NCI-H1092 treated with DMSO at 0.1 percent for 48 hours (cell line): ENCODE measurements at places on chromosomes 2 and 18.
A peak's percentile ranks its signal among the peaks of the same experiment; 100 is the strongest.

- DNase-seq, result no peak
Measured at GRCh38 chr2:124193706-124194105, 168.6 kb downstream of the CNTNAP5 start.

DNA sequence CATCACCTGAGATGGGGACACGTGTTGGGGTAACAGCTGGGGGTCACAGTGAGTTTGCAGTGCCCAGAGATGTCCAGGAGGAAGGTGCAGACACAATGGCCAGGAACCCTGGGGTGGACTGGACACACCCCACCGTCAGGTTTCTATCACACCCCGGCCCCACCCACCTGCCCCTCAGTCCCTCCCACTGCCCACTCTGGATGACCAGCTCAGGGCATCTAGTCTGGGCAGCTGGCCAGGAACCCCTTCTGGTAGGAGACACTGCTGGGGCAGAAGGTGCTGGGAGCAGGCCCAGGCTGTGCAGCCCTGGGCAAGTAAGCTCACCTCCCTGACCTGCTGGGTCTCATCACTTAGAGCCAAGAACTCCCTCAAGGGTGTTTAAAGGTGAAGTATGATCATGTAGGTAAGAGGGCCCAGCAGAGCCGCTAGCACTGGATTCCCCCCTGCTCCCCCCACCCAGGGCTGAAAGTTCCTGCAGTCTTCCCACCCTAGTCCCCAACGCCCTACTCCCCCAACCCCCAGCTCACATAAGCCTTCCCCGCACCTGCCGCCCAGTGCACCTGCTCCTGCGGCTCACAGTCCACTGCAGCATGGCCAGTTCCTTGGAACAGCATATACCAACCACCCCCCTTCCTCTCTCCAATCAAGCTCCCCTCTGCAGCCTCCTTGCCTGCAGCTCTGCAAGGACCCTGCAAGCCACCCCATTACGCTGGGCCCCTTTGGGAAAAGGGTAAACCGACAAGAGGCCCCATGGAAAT is 17.3 kb downstream of the BIN1 start:
- no peak for DNase-seq

DNA sequence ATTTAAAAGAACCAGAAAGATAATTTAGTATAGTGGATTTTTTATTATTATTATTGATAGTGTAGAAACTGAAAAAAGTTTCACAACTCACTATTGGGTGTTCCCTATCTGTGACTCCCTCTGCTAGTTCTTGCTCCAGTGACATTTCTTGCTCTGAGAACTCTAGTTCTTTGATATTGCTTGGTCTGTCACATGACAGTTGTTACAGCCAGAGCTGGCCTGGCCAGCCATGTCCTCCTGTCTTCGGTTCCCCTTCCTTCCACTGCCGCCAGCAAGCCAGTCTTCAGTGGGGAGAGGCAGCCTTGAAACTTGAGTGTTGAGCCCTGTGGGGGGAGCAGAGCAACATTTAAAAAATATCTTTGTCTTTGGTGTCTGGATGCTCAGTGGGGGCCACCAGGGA is 7.6 kb upstream of the THOC1 start:
- no peak for DNase-seq

DNA sequence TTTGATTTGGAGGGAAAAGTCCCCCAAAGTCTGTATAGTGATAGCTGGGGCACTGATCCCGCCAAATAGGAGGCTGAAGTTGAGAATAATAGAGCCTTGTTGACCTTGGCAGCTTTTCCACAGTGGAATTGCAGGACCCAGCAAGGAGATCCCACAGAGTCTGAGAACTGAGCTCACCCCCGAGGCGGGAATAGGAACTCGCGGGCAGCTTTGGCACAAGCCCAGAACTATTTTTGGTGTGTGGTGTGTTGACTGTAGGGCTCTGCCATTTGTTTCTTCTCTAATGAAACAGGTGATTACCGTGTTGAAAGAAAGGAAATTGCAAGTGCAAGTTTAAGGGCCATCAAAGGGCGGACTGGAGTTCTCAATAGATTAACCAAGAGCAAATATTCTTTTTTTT is 34.0 kb downstream of the SH3RF3 start:
- peak; percentile 37 for DNase-seq

DNA sequence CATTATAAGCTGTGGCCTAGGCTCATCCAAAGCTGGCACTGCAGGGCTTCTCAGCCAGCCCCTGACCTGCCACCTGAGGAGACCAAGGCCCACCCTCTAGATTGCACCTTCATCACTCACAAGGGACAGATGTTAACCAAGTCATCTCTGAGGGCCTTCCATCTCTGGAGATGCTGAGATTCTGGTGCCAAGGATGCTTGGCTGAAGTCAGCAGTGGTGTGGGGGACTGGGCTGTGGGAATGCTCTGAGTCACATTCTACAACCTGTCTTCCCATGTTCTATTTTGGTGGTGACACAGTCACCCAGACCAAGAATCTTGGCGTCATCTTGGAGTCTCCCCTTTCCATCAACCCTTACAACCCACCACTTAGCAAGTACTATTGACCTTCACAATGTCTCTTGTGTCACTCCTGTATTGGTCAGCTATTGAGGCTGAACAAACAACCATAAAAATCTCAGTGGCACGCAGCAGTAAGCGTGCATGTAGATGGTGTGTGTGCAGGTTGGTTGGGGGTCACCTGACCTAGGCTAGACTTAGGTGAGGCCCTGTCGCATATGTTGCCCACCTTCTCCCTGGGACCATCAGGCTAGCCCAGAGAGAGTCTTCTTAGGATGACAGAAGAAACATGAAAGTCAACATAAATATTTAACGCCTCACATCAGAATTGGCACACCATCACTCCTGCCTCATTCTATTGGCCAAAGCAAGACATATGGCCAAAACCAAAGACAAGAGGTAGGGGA is 135.0 kb downstream of the SMAD7 start:
- no peak for DNase-seq
